ENCODE measurements at places on chromosomes 7 and 10. TPM values are rescaled to one million over a fixed set of nuclear protein-coding genes. Genes with fewer than 3 reads are reported as not detected.

The MPP7 gene
- 48.5 TPM for total RNA-seq

The ADAM22 gene
- 5.0 TPM for total RNA-seq

The ICA1 gene
- total RNA-seq = 6.6 TPM

The HOXA10 gene
- total RNA-seq = 0.81 TPM

The COL17A1 gene
- total RNA-seq = 0.49 TPM

The RSPH10B gene
- total RNA-seq = 0.14 TPM
